ENCODE measurements at places on chromosomes 5 and 9. TPM values are rescaled to one million over a fixed set of nuclear protein-coding genes. Genes with fewer than 3 reads are reported as not detected.

EDIL3 gene
- 1.4 TPM for total RNA-seq

ZFP2 gene
- total RNA-seq, result 0.05 TPM

GAPVD1 gene
- total RNA-seq, result 43.2 TPM

BTNL9 gene
- total RNA-seq, result 1.6 TPM

TLE4 gene
- 88.2 TPM for total RNA-seq

FPGS gene
- total RNA-seq, result 85.7 TPM

GRIA1 gene
- not detected for total RNA-seq

PRR16 gene
- total RNA-seq, result 2.6 TPM

PRRT1B gene
- not detected for total RNA-seq

PNPLA7 gene
- total RNA-seq, result 1.8 TPM

PCDHB4 gene
- 1.7 TPM for total RNA-seq

NIPAL4 gene
- total RNA-seq, result 0.42 TPM

ENTR1 gene
- 128 TPM for total RNA-seq

SLC31A1 gene
- 25.4 TPM for total RNA-seq

MORN5 gene
- total RNA-seq, result not detected

CCL27 gene
- 0.23 TPM for total RNA-seq

GNAQ gene
- total RNA-seq, result 29.7 TPM

MAMDC4 gene
- total RNA-seq, result 3.6 TPM

NPM1 gene
- 2,657 TPM for total RNA-seq

FBXO10 gene
- total RNA-seq, result 4.5 TPM

FAM151B gene
- total RNA-seq, result 2.6 TPM

TPD52L3 gene
- not detected for total RNA-seq

EPB41L4A gene
- total RNA-seq, result not detected

PRLR gene
- 0.16 TPM for total RNA-seq

INSYN2B gene
- 1.2 TPM for total RNA-seq

PCDHGB4 gene
- 2.0 TPM for total RNA-seq

IRX2 gene
- total RNA-seq, result not detected

ZNF883 gene
- 3.1 TPM for total RNA-seq
